ENCODE measurements at places on chromosomes 5 and 9. TPM values are rescaled to one million over a fixed set of nuclear protein-coding genes. Genes with fewer than 3 reads are reported as not detected.
A peak's percentile ranks its signal among the peaks of the same experiment; 100 is the strongest.

DNA sequence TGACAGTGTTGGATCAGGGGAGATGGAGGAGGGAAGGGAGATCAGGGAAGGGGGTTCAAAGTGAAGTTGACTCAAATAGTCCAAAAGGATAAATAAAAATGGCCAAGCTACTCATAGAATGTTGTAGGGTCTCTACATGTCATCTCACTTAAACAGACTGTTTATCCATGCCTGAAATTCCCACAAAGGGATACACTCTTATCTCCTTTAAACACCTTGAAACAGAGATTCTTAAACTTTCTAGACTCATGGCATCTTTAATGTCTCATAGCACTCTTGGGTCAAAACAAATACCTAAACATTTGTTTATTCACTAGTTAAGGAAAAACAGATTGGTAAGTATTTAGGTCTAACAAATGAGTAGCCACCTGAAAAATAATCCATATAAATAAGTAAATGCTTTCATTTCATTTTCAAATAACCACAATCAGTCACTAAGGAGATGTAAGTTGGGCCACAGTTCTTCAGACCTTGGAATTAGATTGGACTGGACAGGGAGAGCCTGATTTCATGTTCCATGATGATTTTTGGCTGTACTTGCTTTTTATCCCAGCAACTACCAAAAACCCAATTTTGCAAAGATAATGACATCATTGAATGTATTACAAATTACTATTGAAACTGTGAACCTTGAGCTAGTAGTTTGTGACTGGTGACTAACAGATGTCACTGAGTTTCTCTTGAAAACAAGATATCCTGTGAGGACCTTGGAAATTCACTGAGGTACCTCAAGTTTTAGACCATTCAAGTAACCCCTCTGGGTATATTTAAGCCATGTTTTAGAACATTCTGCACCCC is 62.5 kb upstream of the ISOC1 start:
- no peak for DNase-seq

- DNase-seq, result no peak
Measured at GRCh38 chr5:17106521-17106920, 110.9 kb upstream of the BASP1 start.

DNA sequence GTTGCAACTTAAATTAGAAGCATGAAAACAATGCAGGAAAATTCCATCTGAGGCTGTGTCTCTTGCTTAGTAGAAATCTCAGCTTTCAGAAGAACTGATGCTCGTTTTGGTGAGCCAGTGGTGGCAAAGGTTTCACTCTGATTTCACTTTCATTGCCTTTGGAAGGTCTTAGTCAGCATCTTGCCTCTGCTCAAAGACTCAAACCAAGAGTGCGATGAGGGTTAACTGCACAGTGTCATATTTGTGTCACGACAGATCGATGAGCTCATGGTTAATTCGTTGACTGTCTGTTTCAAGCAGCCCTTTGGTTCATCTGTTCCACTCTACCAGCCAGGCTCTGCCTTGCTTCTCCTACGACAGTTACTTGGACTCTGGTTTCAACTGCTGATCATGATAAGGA is 331.3 kb upstream of the KIF2A start:
- DNase-seq, result no peak

- DNase-seq, result no peak
Measured at GRCh38 chr5:144035046-144035740, 135.3 kb downstream of the YIPF5 start.

GRCh38 chr9:108108852-108109448 is 619.4 kb upstream of the KLF4 start:
- no peak for DNase-seq

DNA sequence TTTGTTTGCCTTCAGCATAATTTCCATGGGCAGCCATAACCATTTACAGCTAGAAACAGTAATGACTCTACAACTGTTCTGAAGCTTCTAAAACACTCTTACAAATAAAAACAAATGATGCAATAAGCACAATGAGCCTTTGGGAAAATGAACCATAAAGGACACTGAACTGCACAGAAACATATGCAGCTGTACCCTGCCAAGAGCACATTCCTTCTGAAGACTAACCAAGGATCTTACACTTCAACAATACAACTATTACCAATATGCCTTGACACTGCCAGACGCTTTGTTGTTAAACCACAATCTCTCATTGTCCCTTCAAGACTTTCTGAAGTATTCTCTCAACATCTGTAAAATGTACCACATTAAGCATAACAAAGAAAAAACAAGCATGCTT is 104.2 kb upstream of the HMHB1 start:
- DNase-seq, result no peak

DNA sequence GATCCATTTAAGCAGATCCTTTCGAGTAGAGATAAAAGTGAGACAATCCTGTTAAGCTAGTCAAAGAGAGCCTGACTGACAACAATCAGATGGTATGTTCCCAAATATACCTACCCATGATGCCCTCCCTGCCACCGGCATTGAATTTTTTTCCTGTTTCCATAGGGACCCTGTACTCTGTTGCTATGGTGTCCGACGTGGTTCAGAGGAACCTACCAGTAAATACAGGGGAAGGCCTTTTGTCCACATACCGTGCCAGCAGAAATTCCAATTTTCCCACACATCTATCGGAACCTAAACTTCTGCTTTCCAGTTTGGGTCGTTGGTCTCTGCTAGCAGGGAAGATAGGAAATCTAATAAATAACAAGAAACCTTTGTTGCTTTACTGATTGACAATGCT is 64.7 kb downstream of the MEGF10 start:
- DNase-seq, result no peak

DNA sequence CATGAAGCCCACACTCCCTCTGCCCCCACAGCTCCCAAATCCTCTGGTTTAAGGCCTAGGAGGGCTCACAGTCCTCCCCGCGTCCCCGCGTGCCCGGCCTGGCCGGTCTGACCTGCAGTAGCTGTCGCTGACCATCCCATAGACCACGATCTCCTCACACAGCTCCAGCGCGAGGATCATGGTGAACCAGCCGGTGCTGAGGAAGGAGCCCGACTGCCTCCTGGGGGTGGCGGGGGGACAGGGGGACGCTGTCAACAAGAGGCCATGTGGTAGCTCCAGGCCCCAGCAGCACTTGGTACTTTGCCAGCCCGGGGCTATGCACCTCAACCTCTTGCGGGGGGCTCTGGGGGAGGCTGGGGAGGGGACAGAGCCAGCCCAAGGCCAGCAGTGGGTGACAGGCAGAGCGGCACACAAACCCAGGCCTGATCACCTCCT is 7.0 kb downstream of the ST6GALNAC4 start:
- DNase-seq, result no peak

- no peak for DNase-seq
Measured at GRCh38 chr5:93415819-93416218, 165.2 kb downstream of the NR2F1-AS1 start.

DNA sequence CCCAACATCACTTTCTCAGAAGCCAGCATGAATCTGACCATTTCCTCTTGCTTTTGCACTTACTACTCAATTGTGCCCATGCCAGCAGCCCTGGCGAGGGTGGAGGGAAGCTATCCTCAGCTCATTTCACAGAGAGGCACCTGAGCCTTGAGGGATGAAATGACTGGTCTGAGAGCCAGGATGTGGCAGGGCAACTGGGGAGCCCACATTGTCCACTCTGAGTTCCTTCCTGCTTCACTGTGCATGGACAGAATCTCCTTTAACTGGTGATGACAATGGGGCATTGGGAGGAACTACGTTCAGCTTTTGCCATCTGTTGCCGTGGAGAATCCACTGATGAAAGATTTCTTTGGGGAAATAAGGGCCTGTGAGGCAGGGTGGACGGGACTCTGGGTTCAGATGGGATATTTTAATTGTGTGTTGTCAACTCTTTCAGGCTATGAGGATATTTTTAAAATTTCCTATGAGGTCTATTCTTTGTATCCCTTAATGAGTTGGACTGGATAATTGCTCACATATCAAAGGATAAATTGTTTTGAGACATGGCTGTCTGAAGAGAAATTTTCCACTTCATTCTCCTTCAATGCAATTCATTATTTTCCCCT is 78.3 kb downstream of the TNC start:
- no peak for DNase-seq

- no peak for DNase-seq
Measured at GRCh38 chr5:10856683-10857337, 95.8 kb upstream of the DAP start.

DNA sequence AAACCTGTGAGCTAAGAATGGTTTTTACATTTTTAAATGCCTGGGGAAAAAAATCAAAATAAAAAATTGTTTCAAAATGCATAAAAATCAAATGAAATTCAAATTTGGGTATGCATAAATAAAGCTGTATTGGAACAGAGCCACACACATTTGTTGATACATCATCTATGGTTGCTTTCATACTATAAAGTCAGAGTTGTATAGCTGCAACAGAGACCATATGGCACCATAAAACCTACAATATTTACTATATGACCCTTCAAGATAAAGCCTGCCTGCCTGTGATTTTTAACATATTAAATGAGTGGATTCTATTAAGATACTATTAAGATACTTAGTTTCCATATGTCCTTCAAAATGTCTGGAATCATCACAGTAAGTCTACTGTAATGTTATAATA is 40.0 kb downstream of the AUH start:
- DNase-seq, result no peak

GRCh38 chr5:141084487-141084989 is 9.9 kb upstream of the PCDHB2 start:
- DNase-seq, result no peak

- DNase-seq, result no peak
Measured at GRCh38 chr5:33242277-33242676, 198.5 kb upstream of the TARS1 start.

DNA sequence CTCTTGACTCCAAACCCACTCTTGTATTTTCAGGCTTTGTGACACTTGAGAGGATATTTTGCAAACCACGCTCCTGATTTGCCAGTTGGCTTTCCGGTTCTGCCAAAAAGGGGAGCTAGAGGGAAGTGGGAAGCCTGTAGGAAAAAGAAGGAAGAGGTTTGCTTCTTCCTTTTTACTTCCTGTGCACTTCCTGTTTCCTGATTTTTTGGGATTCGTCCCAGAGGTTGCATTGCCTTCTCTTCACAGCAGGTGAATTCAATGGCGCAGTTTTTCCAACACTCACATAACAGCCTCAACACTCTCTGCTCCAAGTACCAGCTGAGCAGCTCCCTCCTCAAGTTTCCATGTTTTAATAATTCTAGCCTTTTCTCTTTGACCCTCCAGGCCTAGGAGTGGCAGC is 47.7 kb downstream of the SLC24A2 start:
- DNase-seq, result no peak

DNA sequence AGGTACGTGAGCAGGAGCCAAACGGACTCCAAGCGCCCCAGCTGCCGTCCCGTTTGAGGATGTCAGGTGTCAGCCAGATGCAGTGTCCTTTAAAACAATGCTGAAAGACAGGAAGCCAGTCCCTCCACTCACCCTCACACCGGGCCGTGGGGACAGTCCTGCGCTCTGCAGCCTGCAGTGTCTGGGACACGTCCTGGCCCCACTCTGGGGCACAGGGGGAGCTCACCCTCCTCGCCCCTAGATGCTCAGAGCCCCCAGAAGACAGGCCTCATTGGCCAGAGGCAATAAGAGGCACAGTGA is 79.7 kb downstream of the ZNF354C start:
- no peak for DNase-seq

DNA sequence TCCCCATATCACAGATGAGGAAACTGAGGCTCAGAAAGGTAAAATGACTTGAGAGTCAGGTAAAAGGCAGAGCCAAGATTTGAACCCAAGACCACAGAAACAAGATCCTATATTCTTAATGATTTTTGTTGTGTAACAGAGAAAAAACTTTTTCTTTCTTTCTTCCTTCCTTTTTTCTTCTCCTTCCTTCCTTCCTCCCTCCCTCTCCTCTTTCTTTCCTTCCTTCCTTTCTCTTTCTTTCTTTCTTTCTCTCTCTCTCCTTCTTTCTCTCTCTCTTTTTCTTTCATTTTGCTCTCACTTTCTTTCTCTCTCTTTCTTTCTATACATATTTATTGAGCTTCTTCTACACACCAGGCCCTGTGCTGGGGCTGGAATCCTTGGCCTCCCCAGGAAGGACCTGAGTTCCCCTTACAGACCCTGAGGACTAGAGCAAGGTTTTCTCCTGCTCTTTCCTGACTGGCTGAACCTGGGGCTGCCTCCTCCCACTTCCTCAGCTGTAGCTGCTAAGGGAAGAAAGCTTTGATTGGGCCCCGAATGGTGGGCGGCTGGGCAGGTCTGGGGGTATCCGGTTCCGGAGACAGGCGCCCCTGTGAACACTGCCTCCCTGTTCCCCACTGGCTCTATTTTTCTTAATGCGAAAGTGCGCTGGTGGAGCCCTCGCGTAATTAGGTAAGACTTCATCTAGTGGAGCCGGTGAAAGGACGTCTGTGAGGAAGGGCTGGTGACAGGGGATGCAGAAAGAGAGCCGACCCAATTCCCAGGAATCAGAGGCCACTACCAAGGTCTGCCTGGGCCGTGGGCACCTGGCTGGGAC is 27.4 kb upstream of the KIF12 start:
- no peak for DNase-seq

- no peak for DNase-seq
Measured at GRCh38 chr5:150559088-150559487, 51.2 kb downstream of the NDST1 start.

- peak; percentile 62 for DNase-seq
Measured at GRCh38 chr9:113913426-113914195, 37.5 kb downstream of the ZNF618 start.

GRCh38 chr9:3528451-3528850 is 2.6 kb upstream of the RFX3 start:
- DNase-seq, result no peak

DNA sequence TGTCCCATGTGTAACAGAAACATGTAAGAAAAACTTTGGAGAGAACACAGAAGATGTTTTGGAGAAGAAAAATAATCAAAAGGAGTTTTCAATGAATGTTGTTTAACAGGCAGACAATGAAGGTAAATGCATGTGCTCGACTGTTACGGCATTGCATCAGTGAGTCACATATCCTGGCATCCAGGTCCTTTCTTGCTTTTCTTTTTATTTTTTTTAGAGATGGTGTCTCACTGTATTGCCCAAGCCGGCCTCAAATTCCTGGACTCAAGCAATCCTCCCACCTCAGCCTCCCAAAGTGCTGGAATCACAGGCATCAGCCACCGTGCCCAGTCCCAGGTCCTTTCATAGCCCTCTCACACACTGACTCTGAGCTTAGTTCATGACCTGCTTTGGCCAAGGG is 181.8 kb downstream of the DTWD2 start:
- DNase-seq, result no peak

DNA sequence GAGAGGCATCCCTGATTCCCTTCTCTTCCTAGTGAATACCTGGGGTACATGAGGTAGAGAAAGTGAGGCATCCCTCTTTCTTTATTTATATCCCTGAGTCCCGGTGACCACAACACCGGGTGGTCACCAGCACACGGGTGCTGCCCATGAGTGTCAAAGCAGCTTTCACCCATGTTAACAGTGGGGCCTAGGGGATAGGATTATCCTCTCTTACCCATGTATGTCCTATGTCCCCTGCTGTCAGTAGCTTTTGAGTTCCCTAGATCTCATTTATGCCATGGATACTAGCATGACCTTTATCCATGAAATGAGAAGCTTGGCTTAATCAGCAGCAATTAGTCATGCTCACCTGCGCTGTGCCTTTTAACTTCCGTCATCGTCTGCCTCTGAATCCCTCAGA is 71.4 kb downstream of the RGMB start:
- no peak for DNase-seq

- no peak for DNase-seq
Measured at GRCh38 chr5:33892620-33893137, 889 bp upstream of the ADAMTS12 start.

Gene SMIM33
- total RNA-seq, result not detected

Gene MAPKAP1
- 76.9 TPM for total RNA-seq

Gene CARTPT
- not detected for total RNA-seq

Gene CNTFR
- total RNA-seq, result 0.18 TPM

Gene HTR1A
- not detected for total RNA-seq

Gene SNCAIP
- total RNA-seq, result 4.2 TPM

Gene DNAJC18
- total RNA-seq, result 32.7 TPM

Gene SPATA31D4
- not detected for total RNA-seq

Gene PKN3
- 8.0 TPM for total RNA-seq

Gene NME5
- 1.7 TPM for total RNA-seq

Gene GMCL2
- not detected for total RNA-seq
